ENCODE measurements at places on chromosomes 12 and 14.

GRCh38 chr12:31390991-31391390 lies 65.0 kb upstream of the SINHCAF start:
- no peak for DNase-seq

- DNase-seq = no peak
These were observed 146.5 kb downstream of the SAMD4A start for GRCh38 chr14:54713379-54713778.

DNA sequence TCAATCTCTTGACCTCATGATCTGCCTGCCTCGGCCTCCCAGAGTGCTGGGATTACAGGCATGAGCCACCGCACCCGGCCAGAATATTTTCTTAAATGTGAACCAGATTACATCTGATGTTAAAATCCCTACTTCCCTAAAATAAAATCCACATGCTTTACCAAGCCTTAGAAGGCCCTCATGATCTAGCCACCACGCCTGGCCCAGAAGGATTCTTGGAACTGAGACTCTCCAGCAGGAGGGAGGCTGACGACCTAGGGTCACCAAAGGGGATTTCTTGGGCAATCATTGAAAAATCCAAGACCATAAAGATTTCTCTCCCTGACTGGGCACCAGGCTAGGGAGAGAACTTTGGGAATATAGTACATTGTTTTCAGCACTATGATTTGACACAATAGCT lies 25.2 kb upstream of the RASSF3 start:
- DNase-seq = no peak

DNA sequence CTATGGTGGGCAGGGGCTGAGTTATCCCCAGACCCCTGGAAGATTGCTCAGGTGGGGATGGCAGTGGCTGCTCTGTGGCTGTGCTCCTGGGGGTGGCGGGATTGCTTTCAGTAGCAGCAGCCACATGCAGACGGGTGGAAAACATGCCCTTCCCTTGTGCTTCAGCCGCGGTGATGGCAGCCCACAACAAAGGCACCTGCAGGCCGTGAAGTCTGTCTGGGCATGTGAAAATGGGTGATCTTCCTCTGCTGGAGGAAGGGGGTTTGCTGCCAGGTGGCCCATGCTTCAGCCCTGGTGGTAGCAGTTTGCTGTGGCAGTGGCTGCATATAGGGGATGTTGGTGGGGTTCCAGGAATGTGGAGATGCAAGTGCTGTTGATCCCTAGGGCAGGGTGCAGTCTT lies 326.2 kb upstream of the RGS6 start:
- no peak for DNase-seq

DNA sequence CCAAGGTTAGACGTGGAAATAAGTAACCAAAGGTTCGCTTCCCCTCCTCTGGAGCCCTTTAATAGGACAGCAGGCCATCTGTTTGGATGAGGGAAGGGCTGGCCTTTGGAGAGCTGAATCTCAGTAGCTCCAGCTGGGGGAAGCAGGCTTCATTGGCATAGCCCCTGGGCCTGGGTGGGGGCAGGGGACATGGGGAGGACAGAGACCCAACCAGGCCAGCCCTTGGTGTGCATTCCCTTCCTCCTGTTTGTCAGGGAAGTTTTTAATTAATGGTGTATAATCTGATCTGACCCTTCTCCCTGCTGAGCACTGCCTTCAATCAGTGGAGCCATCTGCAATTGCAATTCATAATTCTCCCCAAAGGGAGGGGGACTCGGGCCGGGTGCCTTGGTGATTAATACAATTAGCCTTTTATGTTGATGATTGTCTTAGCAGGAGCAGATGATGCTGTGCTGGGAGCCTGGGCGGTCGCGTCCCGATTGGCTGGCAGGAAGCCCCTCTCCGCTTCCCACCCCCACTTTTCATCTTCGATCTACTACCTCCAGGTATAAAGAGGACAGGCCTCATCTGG lies 6.4 kb downstream of the AQP6 start:
- DNase-seq = no peak

DNA sequence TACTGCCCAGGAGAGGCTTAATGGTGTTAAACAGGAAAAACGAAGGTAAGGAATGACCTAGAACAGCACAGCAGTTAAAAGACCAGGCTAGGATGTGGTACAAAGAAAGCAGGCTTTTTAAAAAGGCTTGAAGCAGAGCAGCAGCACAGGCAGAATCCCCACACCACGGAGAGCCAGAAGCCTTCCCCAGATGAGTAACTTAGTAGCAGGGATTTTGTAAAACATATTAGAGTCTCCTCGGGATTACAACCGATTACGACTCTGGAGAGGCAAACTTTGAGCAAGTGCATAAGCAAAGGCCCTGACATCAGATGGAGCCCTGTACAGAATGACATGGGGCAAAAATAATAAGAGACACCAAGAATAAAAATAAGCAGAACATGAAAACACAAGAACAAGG lies 37.1 kb upstream of the DHRS4 start:
- DNase-seq = no peak
